AG04450 (cell line): ENCODE measurements at places on chromosomes 4 and X. TPM values are rescaled to one million over a fixed set of nuclear protein-coding genes. Genes with fewer than 3 reads are reported as not detected.

The SLC49A3 gene
- 0.11 TPM in 1 of 2 replicates, not detected in the other for polyA plus RNA-seq

The USP17L11 gene
- polyA plus RNA-seq = not detected in 2 replicates

GRCh38 chrX:68699960-68700746, 52.7 kb downstream of the STARD8 start:
- DNase-seq = no peak

DNA sequence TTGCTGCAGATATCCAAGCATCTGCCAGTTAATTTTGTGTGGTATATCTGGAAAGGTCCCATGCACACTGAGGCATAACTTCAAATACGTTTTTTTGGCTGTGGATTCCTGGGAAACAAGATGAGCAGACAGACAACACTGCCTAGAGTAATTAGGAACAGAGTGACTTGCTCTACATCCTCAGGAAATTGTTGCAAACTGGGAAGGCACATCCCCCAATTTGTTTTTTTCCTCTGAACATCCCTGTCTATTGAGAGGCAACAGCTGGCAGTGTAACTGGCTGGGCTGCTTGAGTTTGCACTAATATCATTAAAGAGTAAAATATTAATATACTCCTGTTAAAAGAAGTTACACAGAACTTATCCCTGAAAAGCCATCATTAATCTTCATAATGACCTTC, 207.7 kb upstream of the SLIT2 start:
- no peak for DNase-seq

- DNase-seq = peak; percentile 48
Measured at GRCh38 chr4:102623622-102624021, 122.5 kb downstream of the NFKB1 start.

DNA sequence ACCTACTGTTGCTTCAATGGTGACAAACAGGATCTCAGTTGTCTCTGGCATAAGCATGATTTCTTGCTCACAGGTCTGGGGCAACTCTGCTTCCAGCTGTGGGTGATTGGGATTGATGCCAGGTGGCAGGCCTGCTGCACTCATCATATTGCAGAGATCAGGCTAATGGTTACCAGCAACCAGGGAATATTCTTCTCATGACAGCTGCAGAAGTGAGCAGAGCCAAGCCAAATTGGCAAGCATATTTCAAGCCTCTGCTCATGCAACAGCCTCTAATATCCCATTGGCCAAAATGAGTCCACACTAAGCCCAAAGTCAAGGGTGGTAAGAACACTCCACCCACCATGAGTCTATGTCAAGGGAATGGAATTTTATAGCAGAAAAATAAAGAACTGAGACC, 26.7 kb upstream of the TBC1D19 start:
- DNase-seq = peak; percentile 93

DNA sequence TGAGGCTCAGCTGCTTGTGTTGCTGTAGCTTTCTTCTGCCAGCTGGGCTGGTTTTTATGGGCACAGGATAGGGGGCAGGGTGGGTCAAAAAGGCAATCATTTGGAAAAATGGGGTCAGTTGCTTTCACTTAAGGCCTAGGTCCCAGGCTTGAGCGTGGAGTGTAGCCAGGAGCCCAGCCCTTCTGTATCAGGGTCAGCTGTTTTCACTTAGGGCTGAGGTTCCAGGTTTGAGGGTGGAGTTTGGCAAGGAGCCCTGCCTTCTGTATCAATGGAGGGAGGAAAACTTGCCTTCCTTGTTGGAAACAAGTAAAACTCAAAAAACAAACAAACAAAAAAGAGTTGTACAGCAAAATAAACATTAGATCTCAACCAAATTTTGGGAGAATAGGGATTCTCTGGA, 37.0 kb upstream of the UGT8 start:
- no peak for DNase-seq

DNA sequence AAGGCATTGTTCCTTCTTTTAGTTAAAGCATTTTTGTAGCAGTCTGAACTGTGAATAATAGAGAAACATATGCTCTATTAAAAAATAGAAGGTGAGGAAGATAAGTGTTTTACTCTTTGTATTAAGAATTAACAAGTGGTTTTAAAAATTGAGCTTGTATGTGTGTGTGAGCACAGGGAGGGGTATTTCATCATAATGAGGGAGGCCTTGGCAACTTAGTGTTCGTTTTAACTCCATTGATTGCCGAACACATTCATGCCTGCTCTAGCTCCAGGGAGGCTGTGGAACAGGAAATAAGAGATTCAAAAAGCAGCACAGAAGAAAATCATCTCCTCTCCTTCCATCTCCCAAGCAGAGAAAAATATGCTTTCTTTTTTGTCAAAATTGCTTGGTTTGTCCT, 14.8 kb downstream of the SHROOM3 start:
- no peak for DNase-seq

The FRG2 gene
- polyA plus RNA-seq = not detected in 2 replicates

GRCh38 chr4:38056011-38056685, 96.0 kb downstream of the PTTG2 start:
- no peak for DNase-seq
